Thymus (tissue), 14 donors: ENCODE measurements at places on chromosomes 5 and 9. TPM values are rescaled to one million over a fixed set of nuclear protein-coding genes. Genes with fewer than 3 reads are reported as not detected.

DNA sequence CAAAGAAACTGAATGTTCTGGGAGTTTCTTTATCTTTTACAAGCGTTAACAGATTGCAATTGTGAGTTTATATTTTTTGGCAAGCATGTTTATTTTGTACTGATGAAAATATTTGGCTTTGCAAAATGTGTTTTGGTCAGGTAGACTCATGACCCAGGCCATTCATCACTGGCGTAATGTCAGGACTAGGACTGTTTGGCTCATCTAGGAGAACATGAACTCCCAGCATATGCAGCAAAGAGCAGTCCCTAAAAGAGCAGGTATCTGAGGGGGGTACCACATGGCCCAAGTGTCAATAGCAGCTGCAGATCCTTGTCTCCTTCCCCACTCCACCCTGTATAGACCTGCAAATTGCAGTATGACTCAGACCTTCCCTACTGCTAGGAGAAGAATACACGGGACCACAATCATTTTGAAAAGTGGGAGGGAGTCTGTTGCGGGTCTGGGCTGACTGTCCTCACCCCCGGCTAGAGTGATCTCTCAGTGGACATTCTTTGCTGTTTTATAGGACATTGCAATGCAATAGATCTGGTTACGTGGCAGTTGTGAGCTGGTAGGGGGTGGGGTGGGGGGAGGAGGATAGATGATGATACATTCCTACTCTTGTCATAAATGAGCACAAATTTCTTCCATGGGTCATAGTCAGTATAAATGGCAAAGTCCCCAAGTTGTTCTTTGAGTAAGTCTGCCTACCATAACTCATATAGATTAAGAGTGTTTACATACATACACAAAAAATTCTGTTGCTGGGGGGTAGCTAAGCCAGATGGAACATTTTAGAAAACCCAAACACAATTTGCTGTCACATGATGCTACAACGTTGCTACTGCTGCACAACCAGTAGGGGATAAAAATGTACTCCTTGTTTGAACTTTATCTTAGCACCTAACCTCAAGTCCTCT is 20.8 kb upstream of the SNCAIP start:
- DNase-seq = no peak
- no peaks in the 10 kb centered on the region for H3K27me3 ChIP-seq
- no peaks in the 10 kb centered on the region for H3K4me1 ChIP-seq
- no peaks in the 10 kb centered on the region for H3K36me3 ChIP-seq
- H3K4me3 ChIP-seq = no peak overlapping the region

DNA sequence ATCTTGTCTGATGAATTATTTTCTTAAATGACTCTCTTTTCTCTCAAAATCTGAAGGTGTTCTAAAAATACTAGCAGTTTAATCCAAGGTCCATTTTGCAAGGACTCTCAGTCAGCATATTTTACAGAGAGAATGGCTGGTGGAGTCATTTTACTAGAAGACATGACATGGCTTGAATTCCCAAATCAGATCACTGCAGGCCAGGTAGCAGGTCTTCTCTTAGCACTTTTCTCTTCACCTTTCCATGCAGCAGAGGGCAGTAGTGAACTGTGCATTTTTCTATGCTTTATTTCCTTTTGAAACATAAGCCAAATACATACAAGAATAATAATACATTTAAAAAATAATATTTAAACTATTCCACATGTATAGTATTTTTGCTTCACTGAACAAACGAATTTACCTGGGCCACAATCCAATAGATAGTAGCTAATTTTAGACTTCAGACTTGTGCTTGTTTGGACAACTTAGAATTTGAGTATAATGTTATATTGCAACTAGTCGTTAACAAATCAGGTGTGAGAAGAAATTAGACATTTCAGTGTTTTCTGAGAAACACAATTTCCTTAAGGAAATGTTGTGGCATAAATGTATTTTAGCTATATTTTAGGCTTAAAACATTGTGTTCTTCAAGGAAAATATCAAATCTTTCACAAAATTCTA is 289.4 kb upstream of the DAB2 start:
- no peaks in the 10 kb centered on the region for H3K36me3 ChIP-seq
- no peaks in the 10 kb centered on the region for H3K27me3 ChIP-seq
- no peaks in the 10 kb centered on the region for H3K4me1 ChIP-seq
- H3K27ac ChIP-seq = no peak overlapping the region

- H3K27me3 ChIP-seq = no peaks in the 10 kb centered on the region
- DNase-seq = peak; percentile 37
- no peak overlapping the region for H3K27ac ChIP-seq
- H3K4me3 ChIP-seq = no peak overlapping the region
- no peaks in the 10 kb centered on the region for H3K4me1 ChIP-seq
These were observed 80.5 kb upstream of the EPB41L4B start for GRCh38 chr9:109401169-109401989.

DNA sequence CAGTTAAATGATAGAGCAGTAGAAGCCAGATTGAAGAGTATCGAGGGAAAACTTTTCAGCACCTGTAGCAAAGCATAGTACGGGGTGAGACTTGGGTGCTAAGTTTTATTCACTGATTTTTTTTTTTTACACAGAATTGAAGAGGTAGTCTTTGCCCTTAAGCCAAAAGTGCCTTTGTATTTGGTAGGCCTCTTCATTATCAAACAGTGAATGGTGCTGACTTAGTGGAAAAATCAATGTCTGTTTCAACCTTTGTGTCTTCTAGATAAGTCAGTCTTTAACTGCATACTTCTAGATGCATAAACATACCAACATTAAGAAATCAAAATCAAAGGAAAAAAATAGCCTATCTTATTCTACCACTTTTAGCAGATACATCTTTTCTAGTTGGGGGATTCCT is 13.7 kb downstream of the RNF14 start:
- no peaks in the 10 kb centered on the region for H3K4me1 ChIP-seq
- peaks cover 35% of the 10 kb centered on the region for H3K36me3 ChIP-seq

- no peak for DNase-seq
- no peak overlapping the region for H3K27ac ChIP-seq
These were observed 155.8 kb upstream of the SMIM23 start for GRCh38 chr5:171629628-171630349.

DNA sequence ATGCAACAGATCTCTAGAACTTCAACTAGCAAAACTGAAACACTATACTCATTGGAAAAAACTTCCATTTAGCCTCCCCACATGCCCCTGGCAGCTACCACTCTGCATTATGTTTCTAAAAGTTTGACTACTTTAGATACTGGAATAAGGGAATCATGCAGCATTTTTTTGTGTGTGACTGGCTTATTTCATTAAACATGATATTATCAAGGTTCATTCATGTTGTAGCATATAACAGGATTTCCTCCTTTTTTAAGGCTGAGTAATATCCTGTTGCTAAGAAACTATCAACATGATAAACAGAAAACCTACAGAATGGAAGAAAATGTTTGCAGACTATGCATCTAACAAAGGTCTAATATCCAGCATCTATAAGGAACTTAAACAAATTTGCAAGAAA is 597.9 kb downstream of the DMRTA1 start:
- H3K36me3 ChIP-seq = no peaks in the 10 kb centered on the region
- H3K4me3 ChIP-seq = no peak overlapping the region
- H3K27ac ChIP-seq = no peak overlapping the region
- no peaks in the 10 kb centered on the region for H3K27me3 ChIP-seq
- DNase-seq = no peak
- H3K4me1 ChIP-seq = no peaks in the 10 kb centered on the region

DNA sequence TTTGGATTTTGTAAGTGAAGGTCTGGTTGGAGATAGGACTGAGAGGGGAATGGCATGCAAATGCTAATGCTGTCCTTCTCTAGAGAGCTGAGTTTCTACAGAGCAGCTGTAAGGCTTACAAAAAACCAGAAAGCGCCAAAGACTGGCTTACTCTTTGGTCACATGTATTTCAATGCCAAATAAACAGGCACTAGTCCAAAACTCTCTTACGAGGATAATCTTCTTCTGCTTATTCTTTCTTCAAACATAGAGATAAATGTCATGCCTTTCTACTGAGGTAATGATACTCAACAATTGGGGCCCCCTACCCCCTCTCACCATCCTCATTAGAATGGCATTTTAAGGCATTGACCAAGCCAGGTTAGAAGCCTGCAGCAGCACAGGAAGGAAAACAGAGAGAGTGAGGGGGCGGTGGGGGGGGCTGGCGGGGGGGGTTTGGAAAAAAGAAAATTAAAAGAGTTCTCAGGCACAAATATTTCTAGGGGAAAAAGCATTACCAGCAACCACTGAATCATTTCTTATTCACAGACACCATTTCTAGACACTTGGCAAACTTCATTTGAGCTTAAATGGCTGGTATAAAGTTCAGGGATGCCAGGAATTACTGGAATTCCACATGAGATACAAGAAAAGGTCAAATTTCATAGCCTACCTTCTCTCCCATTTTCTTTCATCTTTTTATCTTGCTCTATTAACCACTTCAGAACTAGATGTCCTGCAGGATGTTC is 34.0 kb downstream of the PUM3 start:
- H3K27ac ChIP-seq = no peak overlapping the region
- peaks cover 36% of the 10 kb centered on the region for H3K36me3 ChIP-seq
- H3K27me3 ChIP-seq = no peaks in the 10 kb centered on the region
- H3K4me1 ChIP-seq = no peaks in the 10 kb centered on the region
- no peak for DNase-seq

GRCh38 chr5:107567901-107568671 is 102.7 kb downstream of the EFNA5 start:
- H3K4me3 ChIP-seq = no peak overlapping the region
- no peaks in the 10 kb centered on the region for H3K36me3 ChIP-seq
- H3K27me3 ChIP-seq = peaks cover 8% of the 10 kb centered on the region
- H3K27ac ChIP-seq = no peak overlapping the region
- no peak for DNase-seq

- no peak for DNase-seq
- peaks cover 7% of the 10 kb centered on the region for H3K4me1 ChIP-seq
- no peak overlapping the region for H3K27ac ChIP-seq
- no peaks in the 10 kb centered on the region for H3K36me3 ChIP-seq
- no peak overlapping the region for H3K4me3 ChIP-seq
These were observed 138.3 kb downstream of the PBX3 start for GRCh38 chr9:125885405-125886034.

DNA sequence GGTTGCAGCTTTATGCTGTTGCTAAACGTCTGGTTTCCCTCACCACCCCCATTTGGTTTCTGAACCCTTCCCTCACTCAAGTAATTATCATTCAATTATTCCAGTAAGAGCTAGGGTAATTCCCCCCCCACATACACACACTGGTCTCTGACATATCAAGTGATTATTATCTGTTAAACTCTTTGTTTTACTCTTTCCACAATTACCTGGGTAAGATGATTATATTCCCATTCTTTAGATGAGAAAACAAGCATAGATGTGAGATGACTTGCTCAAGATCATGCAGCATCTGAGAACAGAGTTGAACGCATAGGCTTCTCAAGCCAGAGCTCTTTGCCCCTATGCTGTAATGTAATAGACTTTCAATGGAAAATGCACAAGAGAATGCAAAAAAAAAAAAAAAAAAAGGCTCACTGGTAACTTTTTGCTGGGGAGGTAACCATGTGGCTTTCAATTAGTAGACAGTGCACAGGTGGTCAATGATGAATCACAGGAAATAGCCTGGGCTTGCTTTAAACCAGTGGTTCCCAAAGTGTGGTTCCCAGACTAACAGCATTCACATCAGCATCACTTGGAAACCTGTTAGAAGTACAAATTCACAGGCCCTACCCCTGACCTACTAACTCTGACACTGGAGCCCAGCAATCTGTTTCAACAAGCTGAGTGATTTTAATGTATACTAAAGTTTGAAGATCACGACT is 87.6 kb downstream of the PIK3R1 start:
- H3K27me3 ChIP-seq = no peaks in the 10 kb centered on the region
- peaks cover 21% of the 10 kb centered on the region for H3K36me3 ChIP-seq

DNA sequence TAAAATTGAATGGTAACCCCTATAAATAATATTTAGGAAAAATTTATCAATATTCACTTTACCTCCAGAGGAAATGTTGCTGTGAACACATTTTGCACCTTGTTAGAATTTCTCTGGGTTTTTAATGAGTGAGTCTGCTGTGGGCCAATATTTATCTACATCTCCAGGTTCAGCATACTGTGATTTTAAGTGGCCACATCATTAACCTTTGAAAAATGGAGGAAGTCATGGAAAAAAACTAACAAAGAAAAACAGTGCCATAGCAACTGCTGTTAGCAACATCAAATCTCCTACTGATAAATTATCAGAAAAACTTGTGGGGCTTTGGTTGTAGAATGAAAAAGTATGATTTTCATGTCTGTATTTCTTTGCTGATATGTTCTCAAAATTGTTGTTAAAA is 55.0 kb downstream of the CD180 start:
- H3K27ac ChIP-seq = no peak overlapping the region
- H3K4me1 ChIP-seq = no peaks in the 10 kb centered on the region
- no peak overlapping the region for H3K4me3 ChIP-seq
- no peaks in the 10 kb centered on the region for H3K27me3 ChIP-seq

GRCh38 chr5:26828294-26828693 is 210.1 kb downstream of the CDH9 start:
- H3K27ac ChIP-seq = no peak overlapping the region
- H3K4me1 ChIP-seq = no peaks in the 10 kb centered on the region
- no peaks in the 10 kb centered on the region for H3K36me3 ChIP-seq
- H3K4me3 ChIP-seq = no peak overlapping the region
- no peak for DNase-seq
- no peaks in the 10 kb centered on the region for H3K27me3 ChIP-seq

DNA sequence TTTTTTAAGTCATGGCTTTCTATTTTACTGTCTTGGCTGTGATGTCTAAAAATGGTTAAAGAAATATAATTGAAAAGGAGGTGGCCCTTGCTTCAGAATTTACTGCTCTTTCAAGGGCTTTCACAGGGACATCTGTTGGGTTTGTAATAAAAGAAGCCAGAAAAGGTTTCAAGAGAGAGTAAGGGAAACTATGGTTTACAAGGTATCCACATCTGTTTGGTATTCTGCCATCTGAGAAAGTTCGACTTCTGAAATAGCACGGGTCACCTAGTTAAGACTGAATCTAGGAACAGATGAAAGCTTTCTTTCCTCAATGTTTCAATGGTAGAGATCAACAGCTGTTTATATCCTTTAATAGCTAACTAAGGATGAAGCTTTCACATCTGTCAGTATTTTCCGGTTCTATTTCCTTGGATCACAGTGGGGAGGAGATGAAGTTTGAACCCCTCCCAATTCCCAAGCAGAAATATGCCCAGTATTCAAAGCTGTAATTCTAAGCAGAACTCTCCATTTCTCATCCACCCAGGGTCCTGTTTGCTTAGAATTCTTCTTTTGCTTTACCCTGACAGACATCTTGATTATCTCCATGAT is 72.8 kb upstream of the IFNK start:
- no peaks in the 10 kb centered on the region for H3K27me3 ChIP-seq
- H3K4me1 ChIP-seq = no peaks in the 10 kb centered on the region
- DNase-seq = no peak
- H3K27ac ChIP-seq = no peak overlapping the region
- no peak overlapping the region for H3K4me3 ChIP-seq
- H3K36me3 ChIP-seq = no peaks in the 10 kb centered on the region

Gene LVRN
- polyA plus RNA-seq = 0.32 TPM

Gene NUTM2F
- polyA plus RNA-seq = 0.05 TPM

Gene PFN3
- not detected for polyA plus RNA-seq
